ENCODE measurements at places on chromosomes 16 and 17.

DNA sequence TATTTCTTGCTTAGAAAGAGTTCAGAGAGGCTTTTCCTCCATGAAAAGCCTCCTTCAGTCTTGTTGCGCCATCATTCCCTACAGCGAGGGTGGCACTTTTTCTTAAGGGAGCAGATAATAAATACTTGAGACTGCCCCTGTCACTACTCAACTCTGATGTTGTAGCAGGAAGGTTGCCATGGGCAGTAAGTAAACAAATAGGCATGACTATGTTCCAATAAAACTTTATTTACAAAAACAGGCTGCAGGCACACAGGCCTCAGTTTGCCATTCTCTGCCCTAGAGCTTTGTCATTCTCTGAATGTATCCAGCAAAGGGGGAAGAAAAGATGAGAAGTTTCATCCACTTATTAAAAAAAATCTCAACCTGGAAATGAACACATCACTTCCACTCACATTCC lies 60.4 kb downstream of the MYOCD start:
- DNase-seq = no peak

DNA sequence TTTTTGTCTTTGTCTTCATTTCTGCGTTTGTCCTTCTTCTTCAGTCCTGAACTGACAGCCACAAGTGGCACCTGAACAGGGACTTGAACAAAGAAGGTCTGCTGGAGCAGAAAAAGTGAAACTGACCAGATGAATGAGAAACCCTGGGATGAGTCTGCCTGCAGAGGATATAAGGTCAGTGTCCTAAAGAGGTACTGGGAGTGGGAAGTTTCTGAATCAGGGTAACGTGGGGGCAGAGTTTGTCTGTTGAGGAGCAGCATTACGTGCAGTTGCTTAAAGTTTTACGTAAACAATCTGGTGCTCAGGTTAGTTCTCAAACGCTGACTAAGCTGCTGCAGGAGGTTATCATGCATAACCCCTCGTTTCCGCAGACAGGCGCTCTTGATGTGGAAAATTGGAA lies 2057.6 kb downstream of the TP53TG3F start:
- DNase-seq = no peak

- peak; percentile 43 for DNase-seq
Measured at GRCh38 chr16:25014500-25015147, 545 bp downstream of the ARHGAP17 start.

GRCh38 chr16:3655030-3655395 lies 522 bp downstream of the DNASE1 start:
- DNase-seq = no peak

DNA sequence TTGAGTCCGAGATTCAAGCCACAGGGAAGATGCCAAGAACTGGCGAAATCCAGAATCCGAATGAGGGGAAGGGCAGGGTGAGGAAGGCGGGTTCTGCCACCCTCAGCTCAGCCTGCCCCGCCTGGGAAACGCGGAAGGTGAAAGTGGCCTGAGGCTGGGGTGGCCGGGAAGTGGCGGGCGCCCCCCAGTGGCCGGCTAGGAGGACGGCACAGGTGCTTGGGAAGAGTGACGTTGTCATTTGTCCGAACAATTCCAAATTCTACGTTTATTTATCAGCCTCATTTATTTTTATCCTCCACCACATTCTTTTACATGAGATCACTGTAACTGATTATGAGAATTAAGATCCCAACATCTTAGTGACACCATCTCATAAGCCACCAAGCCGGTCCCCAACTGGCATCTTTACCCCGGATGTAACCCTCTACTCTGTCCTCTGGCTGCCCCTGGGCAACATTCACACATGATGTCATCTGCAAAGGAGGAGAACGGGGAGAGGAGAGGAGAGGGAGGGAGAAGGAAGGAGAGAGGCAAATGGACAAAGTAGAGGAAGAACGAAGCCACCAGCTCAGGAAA lies 21.3 kb downstream of the SRCIN1 start:
- peak; percentile 87 for DNase-seq

All from AG08396 (cell line).